ENCODE measurements at places on chromosomes 16 and 17.

GRCh38 chr16:85104821-85105391 is 7.4 kb downstream of the CIBAR2 start:
- DNase-seq = peak; percentile 65

GRCh38 chr17:37567137-37567536 is 42.1 kb downstream of the SYNRG start:
- DNase-seq = no peak

GRCh38 chr17:29069526-29070041 is 26.6 kb downstream of the PIPOX start:
- DNase-seq = no peak

DNA sequence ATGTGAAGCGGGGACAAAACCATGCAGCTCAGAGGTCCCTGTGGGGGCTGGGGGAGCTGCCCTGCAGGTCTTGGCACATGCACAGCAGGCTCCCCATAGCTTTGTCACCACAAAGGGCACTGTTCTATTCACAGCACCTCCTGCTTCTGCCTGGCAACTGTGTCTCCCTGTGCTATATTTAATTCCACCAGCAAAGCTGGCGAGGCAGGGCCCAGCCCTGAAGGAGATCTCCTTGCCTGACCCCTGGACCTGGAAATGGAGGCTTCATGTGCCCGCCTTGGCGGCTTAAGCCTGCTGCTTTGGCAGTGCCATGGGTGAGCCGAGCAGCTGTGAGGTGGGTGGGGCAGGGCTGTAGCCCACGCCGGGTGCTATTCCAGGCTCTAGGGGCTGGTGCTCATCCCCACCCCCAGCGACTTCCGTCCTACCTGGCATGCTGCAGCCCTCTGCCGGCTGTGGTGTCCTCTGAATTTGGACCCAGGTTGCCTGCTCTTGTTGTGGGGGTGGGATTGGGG is 6.8 kb downstream of the LDHD start:
- no peak for DNase-seq

All from activated T-cell treated with anti-CD3 and anti-CD28 coated beads, Interleukin-2, amount 50 U/mL, for 24 hours (primary cell).